ENCODE measurements at places on chromosomes 3 and 15.

DNA sequence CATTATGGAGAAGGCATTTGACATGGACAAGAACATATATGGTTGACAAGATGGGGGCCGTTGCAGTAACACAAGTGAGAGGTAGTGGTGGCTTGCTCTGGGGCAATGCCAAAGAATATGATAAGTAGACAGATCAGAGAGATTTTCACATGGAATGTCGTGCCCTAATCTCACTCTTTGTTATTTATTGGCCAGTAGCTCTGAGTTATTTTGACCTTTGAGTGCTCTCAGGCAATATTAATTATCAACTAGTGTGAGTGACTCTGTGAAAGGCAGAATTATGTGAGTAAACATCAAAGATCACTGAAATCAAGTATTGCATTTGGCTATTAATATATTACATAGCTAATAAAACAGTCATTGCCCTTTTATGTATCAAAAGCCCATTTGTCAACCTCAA is 164.9 kb upstream of the ADAMTS9 start:
- no peak for DNase-seq

GRCh38 chr3:50172626-50173220 is 17.6 kb downstream of the SEMA3F start:
- DNase-seq, result no peak

GRCh38 chr3:110430146-110430545 is 641.5 kb upstream of the NECTIN3 start:
- no peak for DNase-seq

GRCh38 chr3:29079358-29079757 is 201.5 kb upstream of the RBMS3 start:
- DNase-seq, result no peak

DNA sequence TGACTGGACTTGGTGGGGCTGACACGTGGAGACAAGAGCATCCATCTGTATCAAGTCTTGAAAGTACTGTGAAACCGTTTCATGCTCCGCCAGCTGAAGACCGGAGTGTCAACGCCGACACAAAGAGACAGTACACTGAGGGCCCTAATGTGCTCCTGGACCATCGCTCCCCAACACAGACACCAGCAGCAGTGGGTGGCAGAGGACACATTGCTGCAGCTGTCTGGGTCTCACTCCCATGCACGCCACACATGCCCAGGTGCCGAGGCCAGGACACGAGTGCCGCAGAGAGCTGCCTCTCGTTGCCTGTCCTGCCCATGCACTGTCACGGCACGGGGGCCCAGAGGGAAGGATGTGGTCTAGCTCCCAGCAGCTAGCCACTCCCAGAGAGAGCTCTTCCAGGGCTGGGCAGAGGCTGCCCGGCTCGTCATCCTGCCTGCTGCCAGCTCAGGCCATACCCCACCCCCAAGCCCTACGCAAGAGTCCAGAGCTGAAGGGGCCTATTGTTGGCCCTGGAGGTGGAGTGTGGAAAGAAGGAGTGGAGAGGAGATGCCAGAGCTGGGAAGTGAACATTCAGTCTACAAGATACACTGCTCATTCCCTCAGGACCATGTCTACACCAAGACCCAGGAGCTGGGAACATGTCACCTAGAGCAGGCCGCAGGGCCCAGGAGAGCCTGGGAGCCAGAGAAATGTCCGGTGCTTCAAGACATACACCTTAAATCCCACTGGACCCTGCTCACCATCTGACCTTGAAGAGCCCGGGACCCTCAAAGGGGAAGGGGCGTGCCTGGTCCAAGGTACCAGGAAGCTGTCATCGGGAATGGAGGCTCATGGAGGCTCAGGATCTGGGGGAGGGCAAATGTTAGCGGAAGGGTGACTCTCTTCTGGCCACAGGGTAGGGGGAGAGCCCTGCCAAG is 7.7 kb downstream of the TNK2 start:
- DNase-seq, result peak; percentile 80

GRCh38 chr15:82058026-82058425 is 12.2 kb upstream of the MEX3B start:
- DNase-seq, result no peak

DNA sequence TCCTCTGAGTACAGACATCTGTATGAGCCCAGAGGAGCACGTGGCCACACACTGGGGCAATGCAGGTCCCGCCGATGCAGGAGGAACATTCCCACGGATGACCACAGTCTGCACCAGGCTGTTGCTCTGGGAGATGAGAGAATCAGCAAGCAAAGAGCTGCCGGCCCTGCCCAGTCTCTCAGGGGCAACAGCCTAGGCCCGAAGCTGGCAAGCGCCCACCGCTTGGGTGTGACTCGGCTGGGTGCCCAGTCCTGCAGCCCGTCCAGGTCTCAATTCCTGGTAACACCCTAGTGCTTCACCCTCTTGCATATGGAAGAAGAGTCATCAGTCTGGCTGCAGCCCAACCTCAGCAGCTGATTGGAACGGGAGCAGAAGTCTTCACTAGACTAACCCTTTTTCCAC is 153.7 kb upstream of the HES1 start:
- no peak for DNase-seq

- no peak for DNase-seq
Observed at GRCh38 chr15:66830358-66830757, 128.3 kb downstream of the SMAD6 start.

DNA sequence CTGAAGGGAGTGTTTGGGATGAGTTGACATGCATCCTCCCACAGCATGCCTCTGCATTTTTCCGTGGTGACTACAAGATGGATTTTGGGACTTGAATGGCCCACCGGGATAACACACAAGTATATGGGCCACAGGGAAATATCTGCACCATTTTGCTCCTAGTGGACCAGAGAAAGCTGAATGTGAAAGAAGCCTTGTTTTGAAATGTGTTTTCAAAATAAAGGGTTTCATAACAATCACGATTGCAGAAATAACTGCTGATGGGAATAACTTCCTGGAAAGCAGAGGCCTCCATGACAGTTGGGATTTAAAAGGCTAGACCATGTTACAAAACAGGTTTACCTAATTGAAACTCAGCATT is 77.5 kb upstream of the PRR23C start:
- no peak for DNase-seq

DNA sequence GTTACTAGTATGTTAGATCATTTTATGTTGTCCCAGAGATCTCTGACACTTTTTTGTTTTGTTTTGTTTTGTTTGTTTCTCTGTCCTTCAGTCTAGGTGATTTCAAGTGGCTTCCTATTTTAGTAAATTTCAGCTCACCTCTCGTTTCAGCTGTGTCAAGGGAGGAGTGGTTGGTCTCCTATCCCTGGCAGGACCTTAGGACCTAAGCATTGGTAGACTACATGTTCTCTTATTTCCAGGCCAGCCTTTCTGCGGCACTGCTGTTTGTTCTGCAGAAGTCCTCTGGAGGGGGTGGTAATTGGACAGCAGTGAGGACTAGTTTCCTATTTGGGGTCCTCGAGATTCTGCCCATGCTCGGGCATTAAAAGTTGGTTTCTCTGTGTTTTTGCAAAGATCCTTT is 31.8 kb downstream of the MGA start:
- DNase-seq, result no peak

- no peak for DNase-seq
Observed at GRCh38 chr3:150411106-150411460, 3.0 kb downstream of the TSC22D2 start.

- DNase-seq, result no peak
Observed at GRCh38 chr3:148036331-148036876, 627.2 kb downstream of the ZIC1 start.

DNA sequence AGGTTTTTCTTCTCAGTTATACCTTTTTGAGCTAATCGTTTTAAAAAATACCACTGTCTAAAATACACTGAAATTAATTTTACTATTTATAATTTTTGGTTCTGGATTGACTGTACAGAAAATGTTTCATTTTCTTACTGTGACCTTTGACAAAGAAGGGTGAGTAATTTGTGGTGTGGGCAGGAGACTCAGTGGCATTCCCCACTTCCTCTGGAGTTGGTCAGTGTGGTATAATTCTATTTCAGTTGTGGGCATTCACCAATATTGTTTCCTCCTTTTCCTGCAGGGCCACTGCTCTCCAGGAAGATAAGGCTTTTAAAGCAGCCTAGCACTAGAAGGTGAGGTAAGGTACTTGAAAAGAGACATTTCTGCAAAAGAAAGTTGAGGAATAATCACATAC is 6.5 kb downstream of the DAG1 start:
- DNase-seq, result peak; percentile 72

DNA sequence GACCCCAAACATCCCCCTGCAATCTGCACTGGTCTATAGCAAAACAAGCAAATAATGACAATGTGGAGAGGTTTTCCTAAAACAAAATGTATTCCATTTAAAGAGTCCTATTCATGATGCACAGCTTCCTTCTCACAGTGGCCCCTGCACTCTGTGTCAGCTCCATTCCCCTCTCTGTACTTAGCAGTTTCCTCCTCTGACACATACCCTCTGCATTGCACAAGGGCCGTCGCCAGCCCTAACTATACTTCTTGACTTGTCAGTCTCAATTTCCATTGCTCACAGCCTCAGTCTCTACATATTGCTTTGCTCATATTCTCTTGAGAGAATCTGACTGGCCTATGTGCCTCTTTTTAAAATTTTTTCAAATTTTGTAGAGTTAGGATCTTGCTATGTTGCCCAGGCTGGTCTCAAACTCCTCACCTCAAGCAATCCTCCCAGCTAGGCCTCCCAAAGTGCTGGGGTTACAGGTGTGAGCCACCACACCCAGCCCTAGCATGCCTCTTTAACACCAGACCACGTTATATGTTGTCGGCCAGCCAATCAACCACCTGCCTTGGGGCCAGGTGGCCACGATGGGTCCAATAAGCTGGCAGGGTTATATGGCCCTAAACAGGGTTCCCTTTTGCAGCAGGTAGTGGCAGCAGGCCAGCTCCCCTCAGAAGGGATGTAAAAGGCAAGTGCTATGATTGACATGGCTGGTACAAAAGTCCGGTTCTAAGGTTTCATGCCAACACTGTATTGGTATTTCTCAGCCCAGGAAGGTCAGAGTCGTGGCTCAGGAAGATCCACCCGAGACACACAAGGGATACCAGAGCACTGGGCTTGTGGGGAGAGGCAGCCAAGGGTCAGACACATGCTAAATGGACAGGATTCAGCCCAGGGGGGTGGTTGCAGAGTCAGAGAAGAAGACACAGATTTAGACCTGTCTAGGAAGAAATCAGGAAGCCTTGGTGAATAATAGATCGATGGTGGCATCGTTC is 59.0 kb upstream of the SMAD3 start:
- DNase-seq, result no peak

DNA sequence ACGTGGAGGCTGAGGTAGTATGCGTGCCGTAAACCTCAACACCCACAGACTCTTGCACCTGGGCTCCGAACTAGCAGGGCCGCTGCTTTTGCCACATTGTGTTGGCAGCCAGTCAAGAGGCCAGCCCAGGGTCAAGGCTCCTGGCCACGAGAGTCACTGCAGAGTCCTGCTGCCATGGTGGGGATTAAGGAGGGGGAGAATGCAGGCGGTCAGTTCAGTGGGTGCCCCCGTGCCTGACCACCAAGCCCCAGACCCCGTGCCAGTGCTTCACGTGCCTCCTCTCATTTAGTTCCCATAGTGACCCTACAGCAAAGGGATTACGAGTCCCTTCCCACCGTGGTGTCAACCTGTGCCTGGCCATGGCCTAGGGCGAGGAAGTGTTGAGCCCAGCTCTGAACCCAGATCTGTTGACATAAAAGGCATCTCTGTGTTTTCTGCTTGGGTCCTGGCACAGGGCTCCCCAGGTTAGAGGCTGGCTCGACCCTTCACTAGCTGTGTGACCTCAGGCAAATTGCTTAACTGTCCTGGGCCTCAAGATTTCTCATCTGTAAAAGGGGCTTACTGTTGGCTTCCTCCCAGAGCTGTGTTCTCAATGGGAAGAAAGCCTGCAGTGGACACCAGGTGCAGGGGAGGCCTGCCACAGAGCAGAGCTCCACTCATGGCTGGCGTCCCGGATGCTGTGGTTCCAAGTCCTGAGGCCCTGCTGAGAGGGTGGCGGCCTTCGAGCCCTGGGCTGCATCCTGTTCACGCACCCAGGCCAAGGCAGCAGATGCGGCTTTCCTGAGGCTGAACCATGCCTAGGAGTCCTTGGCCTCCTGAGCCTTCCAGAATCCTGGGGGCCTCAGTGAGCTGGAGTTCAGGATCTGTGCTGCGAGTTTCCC is 32.8 kb downstream of the FBLN2 start:
- no peak for DNase-seq

GRCh38 chr3:168272343-168272985 is 176.7 kb upstream of the GOLIM4 start:
- no peak for DNase-seq

DNA sequence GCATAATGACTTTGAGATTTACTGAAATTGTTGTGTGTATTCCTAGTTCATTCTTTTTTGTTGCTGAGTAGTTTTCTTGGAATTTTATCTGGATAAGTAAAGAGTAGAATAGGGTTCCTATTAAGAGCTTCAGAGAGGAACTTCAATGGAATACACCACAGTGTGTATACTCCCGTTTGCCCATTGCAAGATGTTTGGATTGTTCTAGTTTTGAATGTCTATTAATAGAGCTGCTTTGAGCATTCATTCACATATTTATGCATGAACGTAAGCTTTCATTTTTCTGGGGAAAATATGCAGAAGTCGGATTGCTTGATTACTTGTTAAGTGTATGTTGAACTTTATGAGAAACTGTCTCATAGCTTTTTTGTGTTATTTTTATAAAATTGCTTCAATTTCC is 580.5 kb downstream of the OTOL1 start:
- no peak for DNase-seq

DNA sequence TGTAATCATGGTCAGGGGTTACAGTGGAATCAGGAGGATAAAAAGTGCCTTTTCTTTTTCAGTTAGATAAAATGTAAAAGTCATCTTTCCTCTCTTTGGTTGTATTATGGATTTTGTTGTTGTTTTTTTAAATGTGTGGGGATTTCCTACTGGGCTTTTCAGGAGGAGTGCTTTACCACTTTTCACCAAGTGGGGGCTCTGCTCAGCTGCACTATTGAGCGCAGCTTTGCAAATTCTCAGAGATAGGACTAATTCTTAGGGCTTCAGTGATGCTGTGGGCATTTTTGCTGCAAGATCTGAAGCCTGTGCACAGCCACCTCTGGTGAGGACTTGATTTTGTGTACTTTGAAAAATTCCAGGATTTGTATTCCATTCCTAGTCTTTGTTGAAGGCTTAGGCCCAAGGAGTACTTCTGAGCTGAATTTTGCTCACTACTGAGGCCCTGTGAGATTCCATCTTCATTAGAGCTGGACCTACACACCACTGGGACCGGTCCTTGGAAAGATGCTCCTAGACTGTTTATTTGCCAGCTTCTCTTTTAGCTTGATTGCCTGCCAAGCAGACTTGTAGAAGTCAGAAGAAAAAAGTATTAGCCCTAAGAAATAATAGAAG is 7.5 kb downstream of the GNB5 start:
- DNase-seq, result no peak

GRCh38 chr15:76823890-76824289 is 81.2 kb downstream of the SCAPER start:
- no peak for DNase-seq

DNA sequence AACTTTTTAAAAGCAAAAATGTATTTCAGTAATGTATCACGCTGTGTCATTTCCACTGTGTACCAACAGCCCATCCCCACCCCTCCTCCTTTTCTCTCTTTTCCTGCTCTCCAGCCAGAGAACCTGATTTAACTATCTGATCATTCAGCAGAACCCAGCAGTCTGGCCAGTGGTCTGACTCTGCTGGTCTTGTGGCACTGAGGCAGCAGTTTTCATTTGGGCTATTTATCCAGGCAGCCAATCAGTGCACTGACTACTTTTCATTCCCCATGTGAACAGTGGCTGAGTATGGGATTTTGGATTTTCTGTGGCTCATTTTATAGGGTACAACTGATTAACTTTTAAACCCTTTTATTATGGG is 56.3 kb downstream of the GPR171 start:
- no peak for DNase-seq
